ENCODE measurements at places on chromosomes 7 and 10.

GRCh38 chr10:50358925-50359687, 107.8 kb upstream of the ASAH2 start:
- no peak for DNase-seq

- no peak for DNase-seq
Measured at GRCh38 chr7:143376396-143376795, 4.7 kb upstream of the ZYX start.

DNA sequence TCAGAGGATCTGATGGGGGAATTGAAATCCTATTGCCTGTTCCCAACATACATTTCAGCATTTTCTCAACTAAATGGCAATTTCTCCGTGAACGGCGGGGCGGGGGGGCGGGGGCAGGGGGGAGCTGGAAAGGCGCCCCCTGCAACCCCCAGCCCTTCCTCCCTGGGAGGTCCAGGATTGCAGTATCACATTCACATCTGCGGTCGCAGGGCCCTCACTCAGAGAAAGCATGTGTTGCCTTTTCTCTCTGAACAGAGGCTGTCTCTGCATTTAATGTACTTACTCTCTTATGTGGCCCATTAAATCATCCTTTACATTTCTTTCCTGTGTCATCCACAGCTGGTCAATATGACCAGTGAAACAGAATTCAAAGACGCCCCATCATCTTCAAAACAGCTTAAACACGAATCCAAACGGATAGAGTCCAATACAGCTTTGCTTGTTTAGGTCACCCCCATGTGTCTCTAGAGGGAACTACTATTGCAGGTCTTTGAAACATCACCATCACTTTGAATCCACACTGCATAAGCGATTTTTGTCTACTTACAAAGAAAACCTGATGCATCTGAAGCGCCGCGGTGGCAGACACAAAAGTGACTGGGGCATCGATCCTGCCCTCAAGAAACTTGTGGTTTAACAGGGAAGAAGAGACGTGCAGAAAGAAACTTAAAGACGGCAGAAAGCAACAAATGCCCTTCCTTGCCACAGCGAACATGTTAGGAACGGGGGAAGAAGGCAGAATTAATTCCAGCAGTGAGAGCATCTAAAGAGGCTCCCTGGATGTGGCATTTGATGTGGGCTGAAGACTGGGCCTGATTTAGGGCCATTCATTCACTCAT, 17.0 kb upstream of the ECHDC3 start:
- no peak for DNase-seq

- no peak for DNase-seq
Measured at GRCh38 chr7:138911007-138911406, 70.2 kb downstream of the KIAA1549 start.

GRCh38 chr10:63217120-63217605, 84.0 kb downstream of the NRBF2 start:
- DNase-seq = no peak

DNA sequence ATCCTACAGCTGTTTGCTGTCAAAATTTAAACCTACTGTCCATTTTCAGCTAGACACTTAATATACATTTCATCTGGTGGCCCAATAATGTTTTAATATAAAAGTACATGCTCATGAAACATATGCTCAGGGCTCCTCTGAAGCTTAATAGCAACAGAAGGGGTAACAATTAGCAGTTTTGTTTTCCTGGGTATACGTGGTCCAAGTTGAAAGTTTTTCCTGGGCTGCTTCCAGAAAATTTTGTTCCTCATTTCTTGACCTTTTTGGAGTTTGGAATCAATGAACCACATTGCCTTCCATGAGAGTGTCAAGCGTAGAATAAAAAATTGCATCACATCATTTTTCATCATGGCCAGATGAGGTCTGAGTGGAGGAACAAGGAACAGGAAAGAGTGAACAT, 537.3 kb upstream of the MGMT start:
- no peak for DNase-seq

DNA sequence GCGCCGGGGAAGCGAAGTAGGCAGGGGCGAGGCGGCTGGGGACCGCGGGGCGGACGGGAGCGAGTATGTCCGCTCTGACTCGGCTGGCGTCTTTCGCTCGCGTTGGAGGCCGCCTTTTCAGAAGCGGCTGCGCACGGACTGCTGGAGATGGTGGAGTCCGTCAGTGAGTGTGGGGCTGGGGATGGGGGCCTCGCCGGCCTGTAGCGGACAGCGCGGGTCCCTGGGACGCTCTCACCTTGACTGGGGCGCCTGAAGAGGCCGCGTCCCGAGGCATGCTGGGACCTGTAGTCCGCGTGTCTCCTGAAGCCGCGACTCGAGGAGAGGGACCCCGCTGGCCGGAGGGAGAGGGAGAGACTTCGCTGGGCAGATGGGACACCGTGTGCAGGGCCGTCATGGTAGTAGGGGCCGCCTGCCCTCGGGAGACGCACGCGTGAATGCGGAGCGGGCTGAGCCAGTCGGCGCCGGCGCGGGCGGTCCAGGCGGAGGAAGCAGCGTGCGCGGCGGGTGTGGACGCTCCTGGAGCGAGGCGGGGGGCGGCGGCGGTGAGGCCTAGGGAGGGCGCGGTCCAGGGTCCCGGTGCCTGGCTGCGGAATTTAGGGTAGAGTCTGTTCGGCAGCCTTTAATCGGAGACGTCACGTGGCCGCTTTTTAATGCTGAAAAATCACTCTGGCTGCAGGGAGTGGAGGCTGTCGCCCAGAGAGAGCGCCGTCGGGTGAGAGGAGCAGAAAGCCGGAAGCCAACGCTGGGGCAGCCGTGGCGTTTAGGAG, at the start of gene NDUFB2:
Gene NDUFB2 (plus strand): TSS at position 29 of the 767 bp plus-strand sequence. CDS start 37 bp downstream, at position 66.
- no peak for DNase-seq

- no peak for DNase-seq
Measured at GRCh38 chr10:8790390-8790789, 735.9 kb downstream of the GATA3 start.

- DNase-seq = no peak
Measured at GRCh38 chr10:15313843-15314242, 57.2 kb downstream of the FAM171A1 start.

DNA sequence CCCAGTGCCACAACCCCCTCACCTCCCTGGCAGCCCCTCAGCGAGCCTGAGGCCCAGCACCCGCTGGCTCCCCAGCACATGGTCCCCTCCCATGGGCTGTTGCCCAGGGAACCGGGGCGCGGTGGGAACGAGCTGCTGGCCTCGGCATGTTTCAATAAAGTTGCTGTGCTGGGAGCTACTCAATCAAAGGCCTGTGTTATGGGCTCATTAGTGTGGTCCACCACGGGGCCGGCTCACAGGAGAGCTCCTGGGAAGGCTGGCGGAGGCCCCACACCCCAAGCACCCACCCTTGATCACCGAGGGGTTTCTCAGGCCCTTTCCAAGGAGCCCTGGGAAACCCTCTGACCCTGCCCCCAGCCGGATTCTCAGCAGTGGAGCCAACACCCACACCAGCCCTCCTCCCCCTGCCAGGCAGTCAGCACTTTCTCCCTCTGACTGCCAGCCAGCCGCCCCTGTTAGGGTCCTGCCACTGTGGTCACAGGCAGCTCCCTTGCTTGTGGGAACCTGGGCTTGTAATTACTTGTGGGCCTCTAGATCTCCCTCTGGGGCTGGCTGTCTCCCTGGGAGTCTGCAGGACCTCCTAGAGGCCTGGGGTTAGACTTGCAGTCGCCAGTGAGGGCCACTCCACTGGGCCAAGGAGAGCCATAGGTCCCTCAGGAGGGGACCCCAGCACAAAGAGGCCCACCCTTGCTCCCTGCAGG, 24.8 kb upstream of the TRIM8 start:
- DNase-seq = no peak

DNA sequence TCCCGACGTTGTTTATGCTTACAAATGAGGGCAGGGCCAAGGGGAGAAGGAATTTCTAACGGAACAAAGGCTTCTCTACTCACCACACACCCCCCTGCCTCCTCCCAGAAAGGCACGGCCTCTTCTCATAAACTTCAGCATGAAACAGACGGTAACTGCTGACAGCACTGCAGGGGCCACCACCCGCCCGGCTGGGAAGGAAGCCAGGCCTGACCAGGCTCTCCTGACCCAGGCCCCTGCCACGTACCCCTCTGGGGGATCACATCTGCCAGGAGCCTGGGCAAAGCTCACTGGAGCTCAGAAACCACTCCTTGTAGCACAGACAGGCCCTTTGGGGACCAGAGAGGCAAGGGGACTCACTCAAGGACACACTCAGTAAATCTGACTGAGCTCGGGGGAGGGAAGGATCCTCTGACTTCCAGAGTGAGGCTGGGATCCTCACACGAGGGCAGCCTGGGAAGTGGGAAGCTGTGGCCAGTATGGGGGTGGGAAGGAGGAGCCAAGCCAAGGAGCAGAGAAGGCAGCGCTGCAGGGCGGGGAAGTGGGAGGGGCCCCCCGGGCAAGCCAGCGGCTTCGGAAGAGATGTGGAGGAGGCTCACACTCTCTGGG, 46.1 kb downstream of the ZCCHC24 start:
- peak; percentile 64 for DNase-seq

DNA sequence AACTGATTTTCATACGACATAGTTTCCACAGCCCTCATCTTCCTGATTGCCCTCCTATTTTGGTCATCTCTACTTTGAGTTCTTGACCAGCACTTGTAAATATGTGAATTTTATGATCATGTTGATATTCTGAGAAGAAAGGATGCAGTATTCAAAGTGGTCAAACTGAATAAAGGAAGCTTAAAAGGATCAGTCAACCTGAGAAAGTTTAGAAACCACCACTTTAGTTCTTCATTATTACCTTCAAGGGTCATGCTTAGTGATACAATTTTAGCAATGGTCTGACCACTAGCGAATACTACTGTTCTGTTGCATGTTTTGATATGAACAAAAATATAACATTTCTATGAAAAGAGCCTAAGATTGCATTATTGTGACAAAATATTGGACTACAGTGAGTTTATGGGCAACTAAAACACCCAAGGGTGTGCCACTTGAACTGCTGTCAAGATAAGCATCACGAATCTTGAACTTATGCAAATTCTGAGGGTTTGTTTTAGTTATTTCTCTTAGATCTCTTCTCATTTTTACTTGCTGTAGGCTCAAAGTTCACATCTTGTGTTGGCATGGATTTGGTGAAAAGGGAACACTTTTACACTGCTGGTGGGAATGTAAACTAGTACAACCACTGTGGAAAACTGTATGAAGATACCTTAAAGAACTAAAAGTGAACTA, 247.7 kb downstream of the IPMK start:
- DNase-seq = no peak

DNA sequence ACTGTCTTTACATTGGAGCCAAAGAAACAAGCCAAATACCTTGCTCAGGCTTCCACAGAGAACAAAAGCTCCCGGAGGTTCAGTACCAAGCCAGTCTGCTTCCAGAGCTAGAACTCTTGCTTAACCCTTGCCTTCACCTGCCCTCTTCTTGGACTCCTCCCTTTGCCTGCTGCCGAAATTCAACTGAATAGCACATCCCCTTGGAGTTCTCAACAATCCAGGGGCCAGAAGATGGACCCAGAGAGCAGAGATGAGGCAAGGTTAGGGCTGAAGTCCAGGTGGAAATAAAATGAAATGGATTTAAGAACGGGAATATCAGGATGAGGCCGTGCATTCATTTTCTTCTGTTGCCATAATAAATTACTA, 876 bp upstream of the PIK3AP1 start:
- DNase-seq = no peak

GRCh38 chr7:47941136-47941844, 7.0 kb downstream of the PKD1L1 start:
- DNase-seq = no peak

- no peak for DNase-seq
Measured at GRCh38 chr10:78327778-78328591, 294.3 kb downstream of the RPS24 start.

DNA sequence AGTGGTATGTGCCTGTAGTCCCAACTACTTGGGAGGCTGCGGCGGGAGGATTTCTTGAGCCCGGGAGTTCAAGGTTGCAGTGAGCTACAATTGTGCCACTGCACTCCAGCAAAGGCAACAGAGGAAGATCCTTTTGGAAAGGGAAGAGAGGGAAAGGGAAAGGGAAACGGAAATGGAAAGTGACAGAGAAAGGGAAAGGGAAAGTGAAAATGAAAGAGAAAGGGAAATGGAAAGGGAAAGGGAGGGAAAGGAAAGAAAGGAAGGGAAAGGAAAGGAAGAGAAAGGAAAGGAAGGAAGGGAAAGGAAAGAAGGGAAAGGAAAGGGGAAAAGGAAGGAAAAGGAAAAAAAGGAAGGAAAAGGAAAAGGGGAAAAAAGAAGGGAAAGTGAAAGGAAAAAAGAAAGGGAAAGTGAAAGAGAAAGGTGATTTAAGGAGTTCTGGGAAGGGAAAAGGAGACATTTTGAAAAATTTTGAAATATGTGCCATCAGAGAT, 2.3 kb upstream of the ZC3HAV1 start:
- DNase-seq = no peak

DNA sequence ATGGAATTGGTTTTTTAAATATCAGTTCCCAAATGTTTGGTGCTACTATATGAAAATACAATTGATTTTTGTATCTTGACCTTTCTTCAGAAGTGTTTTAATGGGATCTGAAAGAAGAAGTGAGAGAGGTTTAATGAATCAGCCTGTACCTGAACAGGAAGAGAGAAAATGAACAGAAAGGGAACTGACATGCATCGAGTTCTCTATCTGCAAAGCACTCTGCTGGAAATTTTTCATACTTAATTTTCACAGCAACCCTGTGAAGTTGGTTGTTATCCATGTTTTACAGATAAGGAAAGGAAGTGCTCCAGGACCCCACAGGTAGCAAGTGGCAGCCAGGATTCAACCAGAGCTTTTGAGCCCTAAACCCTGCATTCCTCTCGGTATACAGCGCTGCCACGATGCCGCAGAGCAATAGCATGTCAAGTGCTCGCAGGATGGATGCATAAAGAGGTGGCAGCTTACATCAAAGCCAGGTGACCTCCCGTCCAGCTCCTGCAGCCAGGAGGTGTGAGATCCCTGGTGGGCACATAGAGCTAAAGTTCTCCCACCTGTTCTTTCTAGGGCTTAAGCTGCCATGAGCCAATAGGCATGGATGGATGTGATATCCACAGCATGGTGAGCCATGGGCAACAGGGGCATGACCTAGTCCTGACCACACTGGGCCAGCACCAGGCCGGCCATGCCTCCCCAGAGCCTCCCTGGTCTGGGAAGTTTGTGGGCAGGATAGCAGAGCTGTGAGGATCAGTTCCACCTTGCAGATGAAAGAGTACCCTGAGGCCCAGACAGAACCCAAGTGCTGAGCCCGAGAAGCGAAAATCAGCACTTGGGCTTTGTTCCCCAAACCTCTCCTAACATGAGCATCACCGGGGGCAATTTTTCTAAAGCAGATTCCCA, 57.2 kb downstream of the CALML3 start:
- no peak for DNase-seq

- no peak for DNase-seq
Measured at GRCh38 chr10:100739517-100740368, 5.6 kb upstream of the PAX2 start.

- DNase-seq = no peak
Measured at GRCh38 chr10:29685506-29685905, 50.7 kb upstream of the SVIL start.

- no peak for DNase-seq
Measured at GRCh38 chr7:32762925-32763293, 128.7 kb downstream of the KBTBD2 start.

- no peak for DNase-seq
Measured at GRCh38 chr7:148746135-148746534, 47.4 kb downstream of the CUL1 start.

Data from omental fat pad (tissue), 4 donors.